Activated CD4-positive, alpha-beta T cell treated with anti-CD3 and anti-CD28 coated beads for 48 hours (primary cell): ENCODE measurements at places on chromosomes 13 and 19.

DNA sequence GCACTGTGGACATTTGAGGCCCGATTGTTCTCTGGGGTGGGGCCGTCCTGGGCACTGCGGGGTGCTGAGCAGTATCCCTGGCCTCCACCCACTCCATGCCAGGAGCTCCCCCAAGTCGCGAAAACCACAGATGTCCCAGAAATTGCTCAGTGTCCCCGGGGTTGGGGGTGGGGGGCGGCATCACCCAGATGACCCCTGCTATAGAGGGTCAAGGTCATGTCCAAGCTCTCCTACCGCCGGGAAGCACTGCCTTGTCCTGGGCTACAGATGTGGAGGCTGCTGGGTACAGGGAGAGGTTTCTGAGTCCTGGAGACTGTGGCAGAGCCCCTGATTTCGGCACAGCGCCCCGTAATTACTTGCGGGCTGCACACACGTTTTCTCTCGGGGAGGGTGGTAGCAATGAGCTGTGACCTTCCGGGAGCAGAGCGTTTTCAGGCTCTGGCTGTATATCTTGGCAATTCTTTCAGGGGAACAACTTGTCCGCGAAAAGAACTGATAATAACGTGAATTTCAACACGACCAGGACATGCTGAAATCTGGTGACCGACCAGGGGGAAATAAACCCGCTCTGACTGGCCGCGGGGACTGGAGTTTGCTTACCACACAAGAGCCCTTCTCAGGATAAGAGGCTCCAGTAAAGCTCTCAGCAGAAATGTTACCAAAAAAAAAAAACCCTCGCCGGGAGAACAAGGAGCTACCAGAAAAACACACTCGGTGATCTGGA is 68.1 kb downstream of the GNG7 start:
- no peak for DNase-seq

- no peak for DNase-seq
Observed at GRCh38 chr13:50322006-50322405, 306.8 kb downstream of the KCNRG start.

DNA sequence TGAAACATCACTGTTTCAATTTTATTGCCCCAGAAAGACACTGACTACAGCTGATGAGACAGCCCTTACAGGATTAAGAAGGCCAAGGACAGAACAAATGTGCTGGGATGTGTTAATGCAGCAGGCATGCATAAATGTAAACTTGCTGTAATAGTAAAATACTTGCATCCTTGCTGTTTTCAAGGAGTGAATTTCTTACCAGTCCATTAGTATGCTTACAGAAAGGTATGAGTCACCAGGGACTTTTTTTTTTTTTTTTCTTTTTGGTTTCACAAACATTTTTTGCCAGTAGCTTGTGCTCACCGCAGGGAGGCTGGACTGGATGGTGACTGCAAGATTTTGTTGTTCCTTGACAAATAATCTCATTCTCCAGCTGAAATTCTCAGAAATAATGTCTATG is 55.1 kb downstream of the GPR180 start:
- DNase-seq, result peak; percentile 54

GRCh38 chr19:17235300-17235970 is 9.4 kb downstream of the OCEL1 start:
- peak; percentile 78 for DNase-seq

DNA sequence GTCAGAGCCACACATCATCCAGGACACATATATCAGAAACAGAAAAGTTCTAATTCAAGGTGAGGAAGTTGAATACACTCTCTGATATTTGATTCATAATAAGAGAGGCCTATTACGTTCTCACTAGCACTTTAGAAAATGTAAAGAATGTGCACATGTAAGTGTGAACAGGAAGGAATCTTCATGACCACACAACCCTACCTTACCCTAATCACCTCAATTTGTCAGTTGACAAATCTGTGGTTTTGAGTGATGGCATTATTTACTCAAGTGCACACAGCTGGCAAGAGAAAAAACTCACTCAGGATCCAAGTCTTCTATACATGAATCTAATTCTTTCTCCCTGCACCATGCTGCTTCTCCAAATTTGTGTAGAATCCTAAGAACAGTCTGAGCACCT is 445.8 kb downstream of the SUCLA2 start:
- DNase-seq, result no peak

- DNase-seq, result no peak
Observed at GRCh38 chr13:106858903-106859532, 291.1 kb upstream of the ARGLU1 start.

- DNase-seq, result no peak
Observed at GRCh38 chr19:35936738-35937268, 629 bp downstream of the LRFN3 start.

- no peak for DNase-seq
Observed at GRCh38 chr13:39422845-39423565, 180.0 kb downstream of the LHFPL6 start.

DNA sequence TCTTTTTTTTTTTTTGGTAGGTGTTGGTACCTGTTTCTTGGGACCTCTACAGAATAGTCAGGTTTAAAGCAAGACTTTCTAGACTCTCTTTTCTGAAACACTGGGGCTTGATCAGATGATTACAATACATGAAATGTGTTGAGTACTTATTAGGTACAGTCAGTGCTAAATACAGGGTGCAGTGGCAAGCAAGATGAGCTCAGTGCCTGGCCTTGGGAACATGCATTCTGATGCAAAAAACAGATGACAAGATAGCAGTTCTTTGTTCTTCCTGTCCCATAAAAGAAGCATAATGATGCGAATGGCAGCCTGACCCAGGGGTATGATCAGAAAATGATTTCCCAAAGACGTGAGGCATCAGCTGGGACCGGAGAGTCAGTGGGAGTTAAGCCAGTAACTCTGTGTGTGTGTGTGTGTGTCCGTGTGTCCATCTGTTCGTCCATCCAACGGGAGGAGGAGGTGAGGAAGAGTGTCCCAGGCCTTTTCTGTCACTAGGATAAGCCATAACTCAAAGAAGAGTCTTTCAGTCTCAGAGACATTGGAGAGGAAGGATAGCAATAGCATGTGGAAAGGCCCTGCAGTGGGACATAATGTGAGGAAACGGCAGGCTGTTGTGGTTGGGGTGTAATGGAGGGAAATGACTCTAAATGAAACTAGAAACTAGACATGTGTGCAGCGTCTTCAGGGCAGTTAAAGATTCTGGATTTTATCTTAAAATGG is 32.2 kb downstream of the SLAIN1 start:
- DNase-seq, result peak; percentile 51

GRCh38 chr13:107941345-107942029 is 273.8 kb downstream of the LIG4 start:
- no peak for DNase-seq

- no peak for DNase-seq
Observed at GRCh38 chr19:12996406-12997094, 1.3 kb downstream of the NFIX start.

GRCh38 chr13:80363890-80364503 is 23.1 kb upstream of the SPRY2 start:
- DNase-seq, result no peak

DNA sequence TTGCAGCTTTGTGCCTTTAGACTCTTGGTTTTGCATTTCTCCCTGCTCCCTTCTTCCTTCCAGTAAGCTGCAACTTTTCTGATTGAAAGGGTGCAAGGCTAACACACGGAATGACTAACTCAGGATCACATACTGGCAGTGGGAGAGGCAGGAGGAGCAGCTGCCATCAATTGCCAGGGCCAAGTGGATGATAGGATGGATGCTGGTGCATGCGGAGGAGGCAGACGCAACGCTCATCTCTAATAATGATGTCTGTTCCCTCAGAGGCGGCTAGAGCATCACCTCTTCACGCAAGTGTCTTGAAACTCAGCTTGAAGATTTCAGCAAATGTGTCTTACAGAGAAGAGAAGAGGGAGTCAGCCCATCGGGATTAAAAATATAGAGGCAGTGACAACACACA is 49.5 kb upstream of the TPM4 start:
- DNase-seq, result no peak

GRCh38 chr19:344625-345319 is at the start of gene MIER2:
MIER2 (minus strand) TSS chr19:344796; CDS start chr19:344782, 14 bp downstream.
- peak; percentile 91 for DNase-seq

GRCh38 chr13:73467125-73467524 is 408.3 kb downstream of the KLF5 start:
- no peak for DNase-seq

- DNase-seq, result no peak
Observed at GRCh38 chr13:32720026-32720425, 133.8 kb downstream of the PDS5B start.

DNA sequence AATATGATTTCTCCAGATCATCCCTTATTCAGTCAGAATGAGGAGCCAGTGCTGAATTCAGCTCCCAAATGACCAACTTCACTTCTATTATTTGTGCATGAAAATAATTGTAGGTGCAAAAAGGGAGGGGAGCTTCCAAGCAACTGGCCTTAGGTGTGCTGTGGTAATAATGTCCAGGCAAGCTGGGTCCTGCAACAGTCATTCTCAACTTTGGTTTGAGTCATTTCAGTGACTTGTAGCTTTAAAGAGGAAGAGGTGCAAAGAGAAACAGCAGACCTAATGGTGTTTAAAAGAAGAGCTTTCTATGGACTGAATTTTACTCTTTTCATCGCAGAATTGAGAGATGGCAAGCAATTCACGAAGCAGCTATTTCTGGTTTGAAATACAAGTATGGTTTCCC is 29.2 kb upstream of the FGF9 start:
- DNase-seq, result no peak

DNA sequence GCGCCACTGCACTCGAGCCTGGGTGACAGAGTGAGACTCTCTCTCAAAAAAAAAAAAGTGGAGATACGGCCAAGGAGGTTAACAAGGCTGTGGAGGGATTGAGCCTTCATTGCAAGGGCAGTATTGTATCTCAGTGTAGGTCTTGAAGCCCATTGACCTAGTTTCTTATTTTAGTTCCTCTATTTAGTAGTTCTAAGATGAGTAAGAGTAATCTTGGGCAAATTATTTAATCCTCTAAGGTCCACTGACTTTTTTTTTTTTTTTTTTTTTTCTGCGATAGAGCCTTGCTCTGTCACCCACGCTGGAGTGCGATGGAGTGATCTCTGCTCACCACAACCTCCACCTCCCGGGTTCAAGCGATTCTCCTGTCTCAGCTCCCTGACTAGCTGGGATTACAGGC is 14.3 kb upstream of the ILF3 start:
- DNase-seq, result no peak

DNA sequence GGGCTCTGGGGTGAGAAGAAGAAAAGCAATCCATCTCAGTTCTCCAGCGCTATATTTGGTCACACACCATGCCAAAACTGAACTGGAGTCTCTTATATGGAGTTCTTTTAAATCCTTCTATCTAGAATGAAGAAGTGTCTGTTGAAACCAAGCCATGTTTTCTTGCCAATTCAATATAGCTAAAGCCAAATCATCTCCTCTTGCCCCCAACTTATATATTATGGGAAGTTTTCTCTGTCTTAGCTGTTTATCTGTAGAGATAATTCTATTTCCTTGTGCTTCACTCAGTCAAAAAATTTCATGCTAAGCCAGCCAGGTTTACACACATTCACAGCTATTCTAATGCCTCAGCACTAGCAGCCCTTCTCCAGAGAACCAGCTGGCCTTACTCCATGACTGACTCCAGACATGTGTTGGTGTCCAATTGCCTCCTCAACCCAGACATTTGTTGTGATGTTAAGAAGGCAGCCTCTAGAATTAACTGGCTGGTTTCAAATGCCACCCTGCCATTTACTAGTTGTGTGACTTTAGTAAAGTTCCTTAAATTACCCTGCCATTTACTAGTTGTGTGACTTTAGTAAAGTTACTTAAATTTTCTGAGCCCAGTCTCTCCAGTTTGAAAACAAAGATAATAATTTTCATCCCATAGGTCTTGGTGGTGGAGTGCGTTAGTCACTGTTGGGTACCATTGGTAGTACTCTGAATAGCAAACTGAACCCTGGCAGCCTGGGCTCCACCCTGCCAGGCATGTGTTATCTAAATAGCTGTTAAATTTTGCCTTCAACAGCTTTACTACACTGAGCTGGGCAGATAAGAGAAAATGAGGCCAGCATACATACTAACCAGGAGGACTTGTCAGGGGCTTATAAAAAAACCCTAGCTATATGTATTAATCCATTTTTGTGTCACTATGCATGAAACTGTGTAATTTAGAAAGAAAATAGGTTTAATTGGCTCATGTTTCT is 525.1 kb downstream of the LMO7 start:
- DNase-seq, result no peak

DNA sequence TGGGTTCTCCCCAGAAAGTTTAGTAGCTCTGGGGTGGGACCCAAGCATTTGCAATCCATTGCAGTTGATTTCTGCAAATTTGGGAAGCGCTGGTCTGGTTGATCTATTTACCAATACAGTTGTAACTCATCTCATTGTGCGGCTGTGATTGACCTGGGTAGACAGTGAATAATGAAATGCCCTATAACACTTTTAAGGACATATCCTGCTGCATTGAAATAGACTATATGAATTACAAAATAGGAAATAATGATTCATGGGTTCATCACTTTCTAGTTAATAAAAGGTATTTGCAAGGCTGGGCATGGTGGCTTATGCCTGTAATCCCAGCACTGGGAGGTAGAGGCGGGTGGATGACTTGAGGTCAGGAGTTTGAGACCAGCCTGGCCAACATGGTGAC is 59.0 kb upstream of the FARP1 start:
- no peak for DNase-seq

DNA sequence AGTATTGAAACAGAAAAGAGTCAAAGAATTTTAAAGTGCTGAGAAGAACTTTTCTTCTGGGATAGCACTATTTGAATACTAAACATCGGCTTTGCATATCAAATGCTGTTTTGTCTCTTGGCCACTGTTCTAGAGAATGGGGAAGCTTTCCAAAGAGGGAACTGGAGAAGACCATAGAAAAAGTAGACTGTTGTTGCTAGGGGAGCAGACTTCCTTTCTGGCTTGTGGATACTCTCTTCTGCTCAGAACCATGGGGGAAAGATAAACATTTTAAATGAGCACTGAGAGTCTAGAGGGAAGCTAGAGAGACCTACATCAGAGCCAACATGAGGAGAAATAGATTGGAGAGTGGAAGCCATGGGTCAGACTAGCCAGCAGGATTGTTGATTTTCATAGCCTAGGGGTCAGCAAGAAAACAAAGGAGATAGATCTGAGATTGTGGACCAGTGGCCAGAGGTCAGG is 315.7 kb downstream of the KCTD12 start:
- no peak for DNase-seq

GRCh38 chr13:20150561-20150960 is 10.3 kb downstream of the GJA3 start:
- DNase-seq, result no peak

DNA sequence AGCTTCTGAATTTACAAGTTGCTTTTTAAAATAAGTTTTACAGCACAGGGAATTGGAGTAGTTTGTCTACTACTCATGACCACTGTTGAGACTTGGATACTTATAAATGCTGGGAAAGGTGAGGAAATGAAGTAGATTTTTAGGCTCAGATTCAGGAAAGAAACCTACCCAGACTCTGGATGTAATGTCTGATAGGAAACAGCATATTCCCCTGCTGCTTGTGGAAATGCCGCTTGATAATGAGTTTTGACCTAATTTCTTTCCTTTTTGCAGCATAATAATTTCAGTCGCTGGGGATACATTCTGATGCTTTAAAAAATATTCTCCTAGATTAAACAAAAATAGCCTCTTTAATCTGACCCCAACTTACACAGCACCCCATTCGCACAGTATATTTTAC is 53.6 kb downstream of the SLC10A2 start:
- DNase-seq, result no peak

GRCh38 chr13:77696006-77696878 is 1.2 kb upstream of the SLAIN1 start:
- DNase-seq, result no peak

- no peak for DNase-seq
Observed at GRCh38 chr13:51689663-51689996, 105.4 kb downstream of the WDFY2 start.

- no peak for DNase-seq
Observed at GRCh38 chr13:90293793-90294361, 1053.6 kb upstream of the MIR17HG start.

- peak; percentile 26 for DNase-seq
Observed at GRCh38 chr19:12872255-12872654, 9.0 kb downstream of the DNASE2 start.
